Stimulated activated CD4-positive, alpha-beta T cell treated with anti-CD3 and anti-CD28 coated beads, Interleukin-1b, Interleukin-23, amount 100 ng/mL, for 1 hour (primary cell): ENCODE measurements at places on chromosomes 13 and 19.

- DNase-seq, result no peak
Observed at GRCh38 chr19:15498156-15498858, 10.0 kb upstream of the CYP4F22 start.

DNA sequence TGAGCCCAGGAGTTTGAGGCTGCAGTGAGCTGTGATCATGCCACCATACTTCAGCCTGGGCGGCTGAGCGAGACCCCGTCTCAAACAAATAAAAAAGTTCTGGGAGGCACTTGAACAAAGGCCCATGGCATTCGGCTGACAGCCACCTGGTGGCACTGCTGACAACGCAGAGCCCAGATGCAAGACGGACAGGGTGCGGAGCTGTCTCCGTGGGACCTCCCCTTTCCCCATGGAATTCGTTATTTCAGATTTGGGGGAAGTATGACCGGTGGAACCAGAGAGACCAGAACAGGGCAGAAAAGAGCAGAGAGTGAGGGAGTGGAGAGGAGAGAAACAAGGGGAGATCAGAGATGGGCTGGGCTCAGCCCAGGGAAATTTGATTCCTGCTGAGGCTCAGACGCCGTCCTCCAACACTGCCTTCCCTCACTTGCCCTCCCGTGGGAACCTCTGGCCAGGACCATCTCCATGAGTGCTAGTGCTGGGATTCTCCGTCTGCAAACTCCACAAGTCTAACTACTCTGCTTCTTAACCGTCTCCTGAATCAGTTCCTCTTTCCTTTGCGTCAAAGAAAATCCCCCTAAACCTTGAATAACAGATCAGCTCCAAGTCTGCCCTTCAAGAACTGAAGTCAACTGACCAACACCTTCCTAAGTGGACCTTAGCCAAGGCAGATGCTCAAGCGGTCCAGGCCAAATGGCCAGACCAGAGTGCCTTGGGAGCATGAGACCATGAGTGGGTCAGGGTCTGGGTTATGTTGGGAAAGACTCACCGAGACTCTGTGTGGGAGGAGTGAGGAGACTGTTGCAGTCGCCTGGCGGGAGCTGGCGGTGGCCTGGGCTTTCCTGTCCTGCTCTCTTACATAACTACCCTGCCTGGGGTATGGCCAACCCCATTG, 11.9 kb upstream of the ATF5 start:
- DNase-seq, result no peak

- no peak for DNase-seq
Observed at GRCh38 chr13:47114030-47114429, 217.2 kb upstream of the HTR2A start.

DNA sequence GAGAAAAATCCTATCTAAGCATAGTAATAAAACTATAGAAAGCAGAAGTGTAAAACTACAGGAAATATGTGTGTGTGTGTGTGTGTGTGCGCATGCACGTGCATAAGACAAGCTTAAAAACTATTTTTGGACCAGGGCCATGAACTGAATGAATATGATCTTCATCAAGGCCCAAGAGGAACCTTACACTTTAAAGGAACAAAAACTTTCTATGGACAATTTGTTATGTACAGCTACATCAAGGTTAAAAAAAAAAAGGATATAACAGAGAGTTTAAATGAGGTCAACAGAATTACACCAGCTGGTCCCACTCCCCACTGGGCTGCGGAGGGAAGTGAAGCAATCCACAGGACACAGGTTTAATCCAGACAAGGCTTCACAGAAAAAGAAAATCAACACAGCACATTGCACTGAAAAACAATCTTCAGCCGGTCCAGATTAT, 151.1 kb downstream of the LHFPL6 start:
- no peak for DNase-seq

DNA sequence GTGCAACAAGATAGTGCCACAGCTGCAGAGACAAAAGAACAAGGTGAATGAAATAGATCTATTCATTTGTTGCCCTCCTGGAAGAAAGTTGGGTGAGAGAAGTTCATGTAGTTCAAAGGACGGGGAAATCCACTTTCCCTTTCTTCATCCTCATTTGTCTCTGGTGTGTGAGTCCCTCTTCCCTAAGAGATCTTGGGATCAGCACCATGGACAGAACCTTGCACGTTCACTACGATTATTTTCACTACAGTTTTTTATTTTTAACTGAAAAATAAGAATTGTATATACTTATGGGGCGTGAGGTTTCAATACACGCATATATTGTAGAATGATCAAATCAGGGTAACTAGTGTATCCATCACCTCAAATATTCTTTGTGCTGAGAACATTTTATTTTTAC, 29.2 kb downstream of the NLRP5 start:
- DNase-seq, result no peak
